ENCODE measurements at places on chromosomes 12 and 14. TPM values are rescaled to one million over a fixed set of nuclear protein-coding genes. Genes with fewer than 3 reads are reported as not detected.

- DNase-seq: no peak
Measured at GRCh38 chr14:69657950-69658355, 46.6 kb downstream of the SUSD6 start.

GRCh38 chr12:123365025-123365917, 624 bp upstream of the SBNO1 start:
- DNase-seq: peak; percentile 99

GRCh38 chr12:103865151-103865730, 24.2 kb upstream of the NT5DC3 start:
- no peak for DNase-seq

GRCh38 chr12:130713581-130713991, 2.5 kb downstream of the RIMBP2 start:
- no peak for DNase-seq

LRTM2 gene
- not detected for total RNA-seq

GPRC5D gene
- not detected for total RNA-seq

- peak; percentile 59 for DNase-seq
Measured at GRCh38 chr12:122421821-122422729, at the start of gene CLIP1. CLIP1 (minus strand) TSS chr12:122422669; CDS start chr12:122380452, 42,217 bp downstream.

HOXC9 gene
- 3.8 TPM for total RNA-seq

GRCh38 chr14:67516676-67517075, 16.4 kb upstream of the PLEKHH1 start:
- DNase-seq: no peak

- no peak for DNase-seq
Measured at GRCh38 chr12:114866331-114866730, 182.4 kb upstream of the TBX3 start.

DNA sequence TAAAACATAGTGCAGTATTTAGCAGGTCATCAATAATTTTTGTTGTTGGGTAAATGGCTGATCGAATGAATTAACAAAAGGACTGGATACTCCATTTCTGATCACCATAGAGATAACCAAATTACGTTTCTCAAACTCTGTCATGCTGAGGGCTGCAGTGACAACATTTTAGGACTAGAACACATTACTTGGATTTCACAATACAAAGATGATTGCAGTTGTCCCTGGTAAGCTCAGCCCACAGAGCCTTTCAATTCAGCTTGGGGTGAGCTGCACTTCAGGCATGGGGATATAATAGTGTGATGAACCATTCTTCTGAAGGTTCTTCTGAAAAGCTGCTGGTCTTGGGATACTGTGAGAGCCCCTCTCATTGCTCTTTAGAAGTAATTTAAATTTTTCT, 74.3 kb downstream of the FAR2 start:
- DNase-seq: no peak

DNA sequence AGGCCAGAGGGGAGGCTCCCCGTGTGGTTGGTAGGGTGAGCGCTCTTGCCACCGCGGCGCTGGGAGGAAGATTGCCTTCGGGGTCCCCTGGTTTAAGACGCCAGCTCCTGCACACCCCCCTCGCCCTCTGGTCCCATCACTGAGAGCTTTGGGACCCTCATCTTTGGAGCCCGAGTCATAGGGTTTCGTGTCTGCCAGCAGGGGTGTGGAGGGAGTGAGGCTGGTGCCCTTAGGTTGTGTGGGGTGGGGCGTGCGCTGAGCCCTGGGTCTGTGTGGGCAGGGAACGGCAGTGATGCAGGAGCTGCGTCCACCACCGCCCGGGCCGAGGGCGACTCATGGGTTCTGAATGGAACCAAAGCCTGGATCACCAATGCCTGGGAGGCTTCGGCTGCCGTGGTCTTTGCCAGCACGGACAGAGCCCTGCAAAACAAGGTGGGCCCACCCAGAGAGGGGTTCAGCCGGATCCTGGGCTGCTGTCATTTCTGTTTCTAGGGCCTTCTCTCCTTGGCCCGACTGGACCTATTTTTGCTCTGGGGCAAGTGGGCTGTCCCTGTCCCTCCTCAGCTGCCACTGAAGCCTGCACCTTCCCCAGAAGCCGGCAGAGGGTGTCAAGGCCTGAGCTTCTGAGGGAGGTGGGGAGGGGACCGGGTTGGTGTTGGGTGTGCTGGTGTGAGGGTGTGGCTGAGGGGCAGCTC, 12.1 kb downstream of the ACADS start:
- no peak for DNase-seq

- no peak for DNase-seq
Measured at GRCh38 chr14:33184587-33184986, 245.9 kb downstream of the NPAS3 start.

TAS2R46 gene
- 1.6 TPM for total RNA-seq

DGLUCY gene
- total RNA-seq: 3.9 TPM

GRCh38 chr12:124532331-124532750, 35.1 kb downstream of the NCOR2 start:
- no peak for DNase-seq

DNA sequence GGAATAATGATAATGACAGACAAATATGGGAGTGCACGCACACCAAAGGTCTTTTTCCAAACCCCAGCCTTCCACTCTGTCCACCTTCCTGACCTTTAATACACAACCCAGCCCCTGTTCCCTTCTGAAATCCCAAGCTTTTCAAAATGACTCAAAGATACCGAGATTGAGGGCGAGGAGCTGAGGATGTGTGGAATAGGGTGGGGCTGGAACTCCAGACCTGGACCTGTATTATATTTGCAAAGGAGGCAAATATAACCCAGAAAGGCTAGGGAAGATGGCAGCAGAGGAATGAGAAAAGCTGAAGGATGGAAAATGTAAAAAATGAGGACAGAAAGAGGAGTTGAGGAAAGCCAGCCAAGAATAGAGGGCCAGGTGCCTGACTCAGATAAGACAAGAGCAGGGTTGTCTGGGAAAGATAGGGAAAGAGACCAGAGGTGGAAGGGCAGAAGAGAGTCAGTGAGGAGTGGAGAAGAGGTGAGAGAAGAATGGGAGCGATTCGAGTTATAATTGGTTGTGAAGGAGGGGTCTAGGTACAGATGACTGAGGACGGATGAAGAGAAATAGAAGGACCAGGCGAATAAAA, 1.0 kb upstream of the PTMS start:
- no peak for DNase-seq

DNA sequence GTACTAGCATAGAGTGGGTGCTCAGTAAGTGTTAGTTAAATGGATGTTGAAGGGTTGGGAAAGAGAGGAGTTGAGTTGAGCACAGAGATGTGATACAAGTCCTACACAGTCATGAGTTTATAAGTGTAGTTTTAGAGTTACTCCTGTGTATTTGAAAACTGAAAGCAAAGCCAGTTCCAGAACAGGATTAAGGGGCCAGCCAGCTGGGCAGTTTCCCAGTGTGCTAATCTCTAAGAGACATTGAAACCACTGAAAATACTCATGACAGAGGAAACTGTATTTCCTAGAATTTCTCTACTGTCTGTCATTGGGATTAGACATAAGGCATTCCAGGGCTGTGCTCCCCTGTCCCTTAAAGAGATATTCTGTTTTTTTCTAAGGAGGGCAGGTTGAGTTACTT, 101.0 kb downstream of the DERA start:
- DNase-seq: no peak

CREBL2 gene
- total RNA-seq: 21.4 TPM

GRCh38 chr12:108033090-108033489, 96.0 kb upstream of the WSCD2 start:
- DNase-seq: no peak

TMEM253 gene
- total RNA-seq: 0.87 TPM

DNA sequence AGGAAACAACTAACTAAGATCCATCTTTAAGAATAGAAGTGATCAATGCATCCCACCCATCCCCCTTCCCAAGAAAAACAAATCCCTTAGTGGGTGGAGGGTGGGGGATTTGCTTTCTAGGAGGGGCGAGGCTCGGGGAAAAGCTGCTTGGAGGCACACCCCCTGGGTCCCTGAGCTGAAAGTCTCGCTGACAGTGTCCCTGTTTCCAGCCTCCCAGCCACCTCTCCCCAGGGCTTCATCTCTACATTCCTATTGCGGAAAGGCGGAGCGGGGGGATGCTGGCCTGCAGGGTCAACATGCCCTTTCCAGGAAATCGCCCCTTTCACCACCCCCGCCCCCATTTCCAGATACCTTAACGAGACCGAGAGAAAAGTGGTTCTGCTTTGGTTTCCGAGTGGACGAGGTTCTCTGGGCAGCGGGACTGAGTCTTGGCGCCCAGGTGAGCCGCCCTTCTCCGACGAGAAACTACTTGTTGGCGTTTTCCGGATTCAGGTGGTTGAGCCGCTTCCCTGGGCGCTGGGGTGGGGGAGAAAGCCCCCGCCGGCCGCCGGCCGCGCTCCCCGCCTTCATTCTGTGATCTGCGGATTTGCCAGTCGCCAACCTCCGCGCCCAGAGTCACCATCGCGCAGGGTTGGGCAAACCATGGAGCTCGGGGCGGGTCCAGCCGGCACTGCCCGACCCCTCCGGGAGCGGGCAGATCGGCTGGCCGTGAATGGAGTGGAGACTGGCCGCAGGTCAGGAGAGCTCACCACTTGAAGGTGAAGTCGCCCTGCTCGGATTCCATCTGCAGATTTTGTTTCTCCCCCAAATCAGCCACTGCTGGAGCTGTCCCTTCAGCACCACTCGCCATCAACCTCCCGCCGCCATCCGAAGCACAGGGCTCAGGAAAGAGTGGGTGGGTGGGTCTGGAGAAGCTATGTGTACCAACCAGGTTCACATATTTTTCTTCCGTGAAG, 505 bp downstream of the KCNC2 start:
- DNase-seq: no peak

TAS2R10 gene
- total RNA-seq: not detected

DNA sequence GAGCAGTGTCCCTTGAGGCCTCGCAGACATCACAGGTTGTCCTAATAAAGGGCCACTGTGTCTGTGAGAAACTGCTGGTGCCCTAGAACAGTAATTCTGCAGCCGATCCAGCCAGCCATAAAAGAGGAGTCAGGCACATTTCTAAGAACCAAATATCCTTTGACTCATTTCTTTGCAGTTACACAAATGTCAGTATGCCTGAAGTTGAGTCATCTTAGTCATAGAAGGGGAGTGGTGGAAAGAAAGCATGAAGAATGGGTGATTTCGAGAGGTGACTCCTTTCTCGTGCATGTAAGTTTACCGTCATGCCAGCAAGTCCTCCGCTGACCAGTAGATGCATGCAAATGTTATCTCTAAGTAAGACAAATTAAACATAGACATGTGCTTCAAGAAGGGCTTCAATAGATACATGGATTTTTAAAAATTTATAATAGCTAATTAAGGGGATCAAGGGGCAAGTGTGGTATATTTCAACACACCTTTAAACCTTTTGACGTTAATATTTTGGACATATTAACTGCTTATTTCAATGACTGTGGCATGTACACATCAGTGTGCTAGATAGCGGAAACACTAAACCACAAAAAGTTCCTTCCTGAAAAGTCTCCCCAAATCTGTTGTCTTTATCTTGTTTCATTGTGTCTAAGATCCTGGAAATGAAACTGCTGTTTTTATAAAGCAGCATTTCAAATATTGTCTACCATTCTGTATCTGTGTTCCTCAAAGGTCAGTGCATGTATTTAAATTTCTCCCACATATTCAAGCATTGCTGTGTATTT, 497.4 kb downstream of the NPAS3 start:
- no peak for DNase-seq

DNA sequence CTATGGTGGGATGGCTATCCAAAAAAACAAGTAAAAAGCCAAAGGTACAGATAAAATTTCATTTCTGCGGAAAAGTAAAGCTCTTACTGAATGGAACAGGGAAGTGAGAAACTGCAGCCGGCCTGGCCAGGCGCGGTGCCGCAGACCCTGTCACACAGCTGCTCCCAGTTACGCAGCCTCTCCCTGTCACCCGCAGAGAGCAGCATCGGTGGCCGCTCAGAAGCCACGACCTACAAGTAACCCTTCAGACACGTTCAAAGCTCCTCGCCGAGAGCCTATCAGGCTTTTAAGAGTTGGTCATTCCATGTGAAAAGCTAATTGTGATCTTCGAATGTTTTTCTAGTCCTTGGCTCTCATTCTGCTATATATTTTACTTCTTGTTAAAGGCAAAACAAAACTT, 11.0 kb upstream of the ANKLE2 start:
- no peak for DNase-seq

DNA sequence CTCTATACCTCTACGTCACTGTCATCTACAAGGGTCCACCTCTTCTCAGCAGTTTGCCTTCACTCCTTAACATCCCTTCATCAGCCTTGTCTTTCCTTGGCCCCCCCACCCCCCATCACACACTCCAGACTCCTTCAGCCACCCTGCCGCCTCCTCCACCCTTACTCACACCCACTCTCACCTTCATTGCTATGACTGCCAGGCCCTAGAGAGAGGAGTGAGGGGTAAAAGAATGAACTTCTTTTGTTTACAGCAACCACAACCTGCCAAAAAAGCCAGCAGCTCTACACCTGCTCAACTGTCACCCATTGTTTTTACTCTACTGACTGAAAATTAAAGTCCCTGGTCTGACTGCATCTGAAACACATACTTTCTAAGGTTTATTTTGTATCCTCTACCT, 112.8 kb downstream of the DUSP6 start:
- DNase-seq: no peak

CPSF6 gene
- total RNA-seq: 58.7 TPM

KRT73 gene
- total RNA-seq: not detected

DNA sequence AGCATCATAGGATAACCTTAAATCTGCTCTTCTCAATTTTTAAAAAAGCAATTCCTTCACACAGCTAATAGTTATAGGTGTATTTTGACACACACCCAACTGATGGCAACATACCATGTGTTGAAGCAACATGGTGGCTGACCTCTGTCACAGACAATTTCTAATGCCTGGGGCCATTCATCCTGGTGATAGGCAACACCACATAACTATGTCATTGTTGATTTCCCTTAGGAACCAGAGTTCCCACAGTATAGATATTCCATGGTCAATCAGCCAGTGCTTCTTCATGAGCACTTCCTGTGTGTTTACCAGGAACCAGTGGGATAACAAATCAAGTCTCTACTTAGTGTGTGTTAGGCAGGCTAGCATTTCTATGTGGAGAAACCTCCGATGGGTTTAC, 88.3 kb downstream of the FIGNL2 start:
- DNase-seq: no peak

- no peak for DNase-seq
Measured at GRCh38 chr14:73613419-73613963, 1.2 kb downstream of the ACOT6 start.

SENP1 gene
- 27.3 TPM for total RNA-seq

DNA sequence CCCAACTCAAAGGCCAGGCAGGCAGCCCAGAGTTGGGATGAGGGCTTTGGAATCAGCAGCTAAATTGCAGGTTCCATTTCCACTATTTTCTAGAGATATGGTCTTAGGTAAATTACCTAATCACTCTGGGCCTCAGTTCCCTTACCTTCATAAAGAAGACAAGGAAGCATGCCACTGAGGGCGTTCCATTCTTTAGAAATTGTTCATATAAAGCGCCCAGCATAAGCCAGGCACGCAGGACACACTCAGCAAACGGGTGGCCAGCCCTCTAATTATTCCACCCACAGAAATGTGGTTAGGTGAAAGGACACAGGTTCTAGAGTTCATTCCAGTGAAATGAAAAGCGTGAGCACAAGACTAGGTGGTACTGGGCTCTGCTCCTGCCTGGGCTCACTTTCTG, 87.9 kb upstream of the BCL11B start:
- no peak for DNase-seq

DDN gene
- total RNA-seq: 0.50 TPM

- no peak for DNase-seq
Measured at GRCh38 chr14:77086951-77087350, 11.1 kb upstream of the CIPC start.

GRCh38 chr12:3977621-3978020, 104.4 kb upstream of the PARP11 start:
- no peak for DNase-seq

Measured in NCI-H460 (cell line).